ENCODE measurements at places on chromosomes 7 and 10.

DNA sequence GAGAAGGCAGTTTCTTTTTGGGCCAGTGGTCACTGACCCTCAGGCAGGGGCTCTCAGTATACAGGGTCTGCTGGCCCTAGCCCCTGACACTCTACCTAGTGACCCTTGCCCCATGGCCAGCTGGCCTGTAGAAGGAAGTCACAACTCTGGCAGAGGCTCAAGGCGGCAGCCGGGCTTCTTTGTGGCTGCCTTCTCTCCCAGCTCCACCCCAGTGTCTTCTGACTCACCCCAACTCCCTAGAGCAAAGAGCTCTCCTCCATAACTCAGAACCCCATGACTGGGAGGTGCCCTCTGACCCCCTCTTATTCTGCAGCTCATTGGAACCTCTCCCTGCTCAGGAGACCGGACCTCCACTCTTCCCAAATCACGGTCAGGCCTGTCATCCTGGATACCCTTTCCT is 358.2 kb downstream of the FGFR2 start:
- DNase-seq = no peak

DNA sequence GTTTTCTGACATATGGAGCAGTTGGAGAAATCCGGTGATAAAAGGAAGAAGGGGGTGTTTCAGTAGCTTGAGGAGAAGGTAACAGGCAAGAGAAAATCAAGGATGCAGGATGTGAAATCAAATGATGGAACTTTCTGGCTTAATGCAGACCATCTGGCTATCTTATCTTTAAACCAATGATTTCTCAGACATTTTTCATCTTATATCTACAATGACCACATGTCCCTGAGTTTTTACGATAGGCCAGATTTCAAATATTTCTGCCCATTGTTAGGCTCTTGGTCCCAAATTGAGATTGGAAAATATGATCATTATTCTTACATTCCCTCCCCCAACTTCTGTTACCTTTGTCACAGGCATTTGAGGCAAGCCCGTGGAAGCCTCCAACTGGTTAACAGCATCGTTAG is 486.8 kb downstream of the SUGCT start:
- no peak for DNase-seq

DNA sequence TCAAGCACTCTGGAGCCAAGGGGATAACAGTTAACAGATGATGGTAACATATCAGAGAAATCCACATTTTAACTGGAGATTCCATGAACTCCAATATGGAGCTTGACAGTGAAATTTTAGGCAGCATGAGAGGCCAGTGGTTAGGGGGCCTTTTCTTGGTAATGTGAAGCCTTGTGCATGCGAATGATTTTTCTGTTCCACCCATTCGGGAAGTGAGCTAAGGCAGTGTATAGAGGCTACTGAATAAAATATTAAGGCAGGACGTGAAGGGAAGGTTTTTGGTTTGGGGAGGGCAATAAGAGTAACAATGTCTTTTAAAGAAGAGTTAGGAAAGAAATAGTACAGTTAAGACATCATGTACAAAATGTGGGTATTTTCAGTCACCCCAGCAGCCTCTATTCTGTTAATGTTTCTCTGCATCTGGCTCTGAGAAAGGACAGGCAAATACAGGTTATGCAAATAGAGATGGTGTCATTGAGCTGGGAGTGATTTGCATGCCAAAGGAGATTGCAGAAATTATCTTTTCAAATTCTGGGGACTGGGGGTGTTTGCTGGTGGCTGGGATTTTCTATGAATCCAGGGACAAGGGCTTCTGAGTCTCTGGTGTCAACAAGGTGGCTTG is 6.8 kb upstream of the TAS2R60 start:
- no peak for DNase-seq

- peak; percentile 27 for DNase-seq
Observed at GRCh38 chr7:73623798-73624668, at the start of gene MLXIPL. MLXIPL (minus strand) TSS chr7:73624522; CDS start chr7:73624492, 30 bp downstream.

DNA sequence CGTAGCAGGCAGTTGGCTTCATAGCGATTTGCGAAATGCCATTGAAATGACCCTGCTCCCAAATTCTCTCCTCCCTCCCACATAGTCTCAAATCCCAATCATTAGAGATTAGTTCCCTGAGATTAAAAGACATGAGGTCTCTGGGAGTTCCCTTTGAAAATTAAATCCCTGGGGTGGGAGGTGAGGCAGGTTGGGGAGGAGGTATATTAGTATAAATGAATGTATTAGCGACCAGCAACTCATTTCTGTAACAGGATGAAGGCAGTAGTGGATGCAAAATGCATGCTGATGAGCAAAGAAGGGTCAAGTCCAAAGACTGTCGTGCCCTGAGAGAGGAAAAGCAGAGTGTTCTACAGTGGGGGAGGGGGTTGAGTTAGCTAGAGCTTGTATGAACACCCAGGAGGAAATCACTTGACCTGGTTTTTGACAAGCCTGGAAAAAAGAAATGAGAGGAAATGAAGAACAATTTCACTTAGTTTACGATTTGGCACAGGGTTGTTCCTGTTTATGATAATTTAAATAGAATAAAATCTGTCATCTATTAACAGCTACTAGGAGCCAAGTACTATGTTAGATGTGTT is 79.6 kb upstream of the MTPN start:
- no peak for DNase-seq

DNA sequence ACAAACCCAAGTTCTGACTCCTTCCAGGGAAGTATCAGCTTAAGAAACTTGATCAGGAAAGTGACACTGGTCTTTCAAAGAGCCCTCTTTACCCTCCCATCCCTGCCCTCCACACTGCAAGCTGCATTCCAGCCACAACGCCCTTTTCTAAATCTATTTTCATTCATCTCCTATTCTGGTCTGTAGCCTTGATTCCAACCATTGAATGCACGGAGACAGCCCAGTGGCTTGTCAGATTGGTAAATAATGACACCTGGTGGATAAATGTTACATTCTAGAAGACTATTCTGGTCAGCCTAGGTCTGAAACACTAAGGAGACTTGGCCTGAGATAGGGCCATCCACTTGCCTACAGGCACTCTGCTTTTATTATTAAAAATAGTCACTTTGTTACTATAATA is 20.9 kb downstream of the MORN4 start:
- DNase-seq = no peak

DNA sequence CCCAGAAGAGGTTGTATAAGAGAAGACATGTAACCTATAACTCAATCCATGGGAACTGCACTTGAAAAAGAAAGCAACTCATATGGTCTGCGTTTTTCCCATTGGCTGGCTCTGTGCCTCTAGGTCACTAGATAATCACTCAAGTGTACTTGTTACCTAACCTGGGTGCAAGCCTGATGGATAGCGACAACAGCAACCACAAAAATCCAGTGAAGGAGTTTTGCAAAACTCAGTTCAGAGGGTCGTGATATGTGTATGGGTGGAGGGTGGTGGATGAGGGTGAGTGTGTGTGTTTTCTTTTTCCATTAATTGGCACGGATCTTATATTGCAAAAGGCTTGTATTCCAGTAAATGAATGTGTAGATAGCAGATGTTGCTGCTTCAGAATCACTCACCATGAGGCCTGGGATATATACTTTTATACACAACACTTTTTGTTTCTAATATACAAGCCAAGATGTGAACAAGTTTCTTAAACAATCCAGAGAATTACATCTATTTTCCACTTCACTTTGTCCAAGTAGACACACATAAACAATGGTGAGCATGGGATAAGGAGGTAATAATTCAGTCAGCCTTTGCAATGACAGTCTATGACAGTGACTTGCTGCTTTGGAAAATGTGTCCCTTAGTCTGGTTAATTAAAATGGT is 286.9 kb upstream of the DKK1 start:
- DNase-seq = no peak

DNA sequence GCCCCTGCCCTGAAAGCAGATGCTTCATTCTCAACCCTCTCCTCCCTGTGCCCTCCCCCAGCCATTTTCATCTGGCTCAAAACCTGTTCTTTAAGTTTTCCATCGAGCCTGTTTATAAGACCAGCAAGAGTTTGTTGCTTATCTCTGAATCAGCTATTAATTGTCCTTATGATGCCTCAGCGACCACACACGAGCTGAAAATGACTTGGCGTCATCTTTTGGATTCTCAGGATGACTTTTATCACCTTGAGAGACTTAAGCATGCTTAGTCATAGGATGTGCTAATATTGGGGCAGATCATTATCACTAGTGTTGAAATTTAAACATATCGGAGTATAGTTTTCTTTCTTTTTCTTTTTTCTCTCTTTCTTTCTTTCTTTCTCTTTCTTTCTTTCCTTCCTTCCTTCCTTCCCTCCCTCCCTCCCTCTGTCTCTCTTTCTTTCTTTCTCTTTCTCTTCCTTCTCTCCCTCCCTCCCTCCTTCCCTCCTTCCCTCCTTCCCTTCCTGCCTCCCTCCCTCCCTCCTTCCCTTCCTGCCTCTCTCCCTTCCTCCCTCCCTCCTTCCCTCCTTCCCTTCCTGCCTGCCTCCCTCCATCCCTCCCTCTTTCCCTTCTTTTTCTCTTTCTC is 184.5 kb downstream of the PHTF2 start:
- no peak for DNase-seq

Measured in T-helper 17 cell (primary cell).